ENCODE measurements at places on chromosomes 2 and 18.

DNA sequence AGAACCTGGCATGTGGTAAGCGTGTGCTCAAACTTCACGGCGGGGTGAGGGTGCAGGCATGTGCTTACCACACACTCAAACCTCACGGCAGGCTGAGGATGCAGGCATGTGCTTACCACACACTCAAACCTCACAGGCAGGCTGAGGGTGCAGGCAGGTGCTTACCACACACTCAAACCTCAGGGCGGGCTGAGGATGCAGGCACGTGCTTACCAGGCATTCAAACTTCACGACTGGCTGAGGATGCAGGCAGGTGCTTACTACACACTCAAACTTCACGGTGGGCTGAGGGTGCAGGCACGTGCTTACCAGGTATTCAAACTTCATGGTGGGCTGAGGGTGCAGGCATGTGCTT lies 105.0 kb upstream of the ALKAL2 start:
- no peak overlapping the region for H3K27ac ChIP-seq
- H3K36me3 ChIP-seq, result no peaks in the 10 kb centered on the region
- peak; percentile 29 for DNase-seq
- H3K4me1 ChIP-seq, result peaks cover 3% of the 10 kb centered on the region
- H3K27me3 ChIP-seq, result peaks cover 17% of the 10 kb centered on the region

GRCh38 chr2:150404147-150404546 lies 83.3 kb downstream of the RND3 start:
- H3K4me1 ChIP-seq, result no peaks in the 10 kb centered on the region
- no peak overlapping the region for H3K27ac ChIP-seq
- no peak for DNase-seq
- no peaks in the 10 kb centered on the region for H3K36me3 ChIP-seq

DNA sequence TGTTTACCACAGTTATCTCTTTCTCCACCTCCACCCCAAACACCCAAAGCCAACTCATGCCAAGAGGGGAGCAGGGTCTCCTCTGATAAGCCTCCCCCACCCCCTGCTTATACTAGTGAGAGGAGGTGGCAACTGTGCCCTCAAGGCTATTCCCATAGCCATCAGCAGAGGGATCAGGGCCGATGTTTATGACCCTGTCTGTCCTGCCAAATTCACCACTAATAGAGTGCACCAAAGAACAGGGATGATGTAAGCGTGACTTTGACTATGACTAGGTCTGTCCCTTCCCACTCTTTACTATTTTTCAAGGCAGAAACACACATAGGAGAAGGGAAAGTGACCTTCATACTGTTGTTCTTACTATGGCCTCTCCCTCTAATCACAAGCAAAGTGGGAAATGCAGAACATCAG lies 74.6 kb downstream of the CLHC1 start:
- H3K27me3 ChIP-seq, result no peaks in the 10 kb centered on the region
- no peaks in the 10 kb centered on the region for H3K36me3 ChIP-seq
- H3K4me1 ChIP-seq, result no peaks in the 10 kb centered on the region
- no peak overlapping the region for H3K27ac ChIP-seq

GRCh38 chr2:147099845-147100244 lies 745.0 kb upstream of the ACVR2A start:
- no peaks in the 10 kb centered on the region for H3K4me1 ChIP-seq
- H3K27me3 ChIP-seq, result no peaks in the 10 kb centered on the region
- no peak overlapping the region for H3K27ac ChIP-seq
- no peaks in the 10 kb centered on the region for H3K36me3 ChIP-seq
- no peak for DNase-seq

DNA sequence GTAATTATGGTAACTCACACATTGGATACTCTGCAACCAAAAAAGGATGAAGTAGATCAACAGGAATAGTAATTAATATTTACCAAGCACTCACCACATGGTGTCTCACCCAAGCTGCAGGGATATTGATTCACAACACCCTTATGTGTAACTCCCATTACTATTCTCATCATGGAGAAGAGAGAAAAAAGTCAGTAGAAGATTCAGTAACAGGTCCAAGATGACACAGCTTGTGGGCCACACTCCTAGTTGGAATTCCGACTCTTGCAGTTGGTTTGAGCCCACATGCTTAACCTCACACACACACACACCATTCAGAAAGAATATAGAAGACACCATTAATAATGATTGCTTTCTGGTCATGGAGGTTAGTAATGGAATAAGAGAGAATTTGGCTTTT lies 1.7 kb upstream of the MLPH start:
- no peak for DNase-seq
- H3K4me3 ChIP-seq, result no peak overlapping the region
- no peak overlapping the region for H3K27ac ChIP-seq
- no peaks in the 10 kb centered on the region for H3K4me1 ChIP-seq

DNA sequence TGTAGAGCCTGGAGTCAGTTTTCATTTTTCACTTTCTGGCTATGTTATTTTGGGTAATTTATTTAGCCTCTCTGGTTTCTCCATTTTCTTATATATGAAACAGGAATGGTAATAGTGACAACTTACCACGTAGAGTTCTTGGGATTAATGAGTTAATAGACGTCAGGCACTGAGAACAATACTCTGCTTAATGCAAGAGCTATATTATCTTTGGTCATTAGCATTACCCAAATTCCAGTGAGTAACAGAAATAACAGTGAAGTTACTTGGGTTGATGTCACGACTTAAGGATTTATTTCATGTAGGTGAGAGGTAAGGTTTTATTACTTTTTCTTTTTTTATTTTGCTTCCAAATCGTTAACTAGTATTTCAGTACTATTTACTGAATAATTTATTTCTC lies 601.0 kb upstream of the GCFC2 start:
- no peaks in the 10 kb centered on the region for H3K27me3 ChIP-seq
- no peak for DNase-seq
- H3K4me1 ChIP-seq, result no peaks in the 10 kb centered on the region
- no peak overlapping the region for H3K4me3 ChIP-seq

DNA sequence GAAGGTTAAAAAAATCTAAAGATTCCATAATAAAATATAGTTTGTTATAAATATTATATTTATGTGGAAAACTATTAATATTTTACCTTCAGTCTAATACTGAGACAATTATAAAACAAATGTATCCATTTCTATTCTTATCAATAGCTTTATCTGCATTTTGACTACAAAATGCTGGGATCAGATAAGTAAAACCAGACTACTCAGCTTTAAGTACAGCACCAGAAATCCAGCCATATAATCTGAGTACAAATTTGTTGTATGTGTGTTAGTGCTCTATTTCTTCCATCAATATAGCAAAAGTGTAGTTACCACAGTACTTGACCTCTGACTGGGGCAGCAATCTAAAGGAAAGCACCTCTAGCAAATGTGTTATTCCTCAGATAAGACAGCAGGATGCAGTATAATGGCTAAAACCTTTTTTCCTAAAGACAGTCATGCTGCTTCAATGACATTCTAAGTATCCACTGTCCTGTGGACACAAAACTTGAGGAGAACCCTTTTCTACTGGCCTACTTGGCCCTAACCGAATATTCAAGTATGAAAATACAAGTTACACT lies 68.1 kb downstream of the OLA1 start:
- H3K4me3 ChIP-seq, result no peak overlapping the region
- no peak for DNase-seq
- H3K36me3 ChIP-seq, result no peaks in the 10 kb centered on the region
- no peaks in the 10 kb centered on the region for H3K4me1 ChIP-seq
- H3K27ac ChIP-seq, result no peak overlapping the region

GRCh38 chr18:10013621-10014543 lies 100.1 kb downstream of the VAPA start:
- no peak for DNase-seq
- H3K27ac ChIP-seq, result no peak overlapping the region
- no peak overlapping the region for H3K4me3 ChIP-seq
- H3K27me3 ChIP-seq, result no peaks in the 10 kb centered on the region
- no peaks in the 10 kb centered on the region for H3K36me3 ChIP-seq

DNA sequence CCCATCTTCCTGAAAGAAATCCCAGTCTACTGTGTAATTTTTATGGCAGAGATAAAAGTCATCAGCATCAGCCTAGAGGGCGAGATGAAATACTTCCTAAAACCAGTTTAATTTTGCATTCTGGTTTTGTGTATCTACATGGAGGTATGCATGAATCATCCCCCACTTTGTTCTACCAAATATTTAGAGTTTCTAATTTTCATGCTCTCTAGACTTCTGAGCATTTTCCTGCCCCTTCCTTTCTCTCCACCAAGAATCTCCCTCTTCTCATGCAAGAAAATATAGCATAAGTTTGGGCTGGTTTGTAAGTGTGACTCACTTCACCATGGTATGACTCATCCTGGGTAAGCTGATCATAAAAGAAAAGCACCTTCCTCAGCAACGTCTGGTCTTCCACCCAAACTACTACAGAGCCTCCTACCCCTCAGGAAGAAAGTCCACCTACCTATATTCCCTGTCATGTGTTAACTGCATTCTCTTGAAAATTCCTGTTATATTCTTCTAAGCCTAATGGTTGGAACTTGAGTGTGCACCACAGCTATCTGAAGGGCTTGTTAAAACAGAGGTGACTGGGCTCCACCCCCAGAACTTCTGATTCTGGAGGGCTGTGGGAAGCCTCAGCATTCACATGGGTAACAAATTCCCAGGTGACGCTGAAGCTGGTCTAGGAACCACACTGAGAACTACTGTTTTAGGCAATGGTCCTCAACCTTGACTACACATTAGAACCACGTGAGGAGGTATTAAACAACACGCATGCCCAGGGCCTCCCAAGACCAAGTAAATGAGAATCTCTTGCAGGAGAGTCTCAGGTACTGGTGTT lies 37.4 kb upstream of the RAPGEF4 start:
- no peaks in the 10 kb centered on the region for H3K27me3 ChIP-seq
- H3K4me3 ChIP-seq, result no peak overlapping the region
- no peaks in the 10 kb centered on the region for H3K36me3 ChIP-seq
- peaks cover 2% of the 10 kb centered on the region for H3K4me1 ChIP-seq

DNA sequence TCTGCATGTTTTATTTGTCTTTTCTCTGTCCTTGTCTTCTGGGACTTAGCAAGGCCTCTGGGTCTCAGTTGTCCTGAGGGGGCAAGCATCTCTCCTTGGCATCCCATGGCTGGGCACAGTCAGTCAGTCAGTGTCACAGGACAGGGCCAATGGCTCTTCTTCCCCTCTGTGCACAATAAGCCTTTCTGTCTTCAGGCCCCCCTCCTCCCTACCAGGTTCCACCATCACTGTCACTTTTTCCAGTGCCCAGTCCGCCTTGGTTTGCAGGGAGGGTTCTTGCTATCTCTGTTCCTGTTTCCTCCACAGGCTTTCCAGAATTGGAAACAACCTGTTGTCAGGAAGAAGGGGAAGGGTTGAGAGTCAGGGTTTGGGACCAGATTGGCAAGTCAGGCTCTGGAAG lies 1.7 kb upstream of the VAMP5 start:
- no peak overlapping the region for H3K4me3 ChIP-seq
- no peak for DNase-seq
- H3K4me1 ChIP-seq, result peaks cover 35% of the 10 kb centered on the region

DNA sequence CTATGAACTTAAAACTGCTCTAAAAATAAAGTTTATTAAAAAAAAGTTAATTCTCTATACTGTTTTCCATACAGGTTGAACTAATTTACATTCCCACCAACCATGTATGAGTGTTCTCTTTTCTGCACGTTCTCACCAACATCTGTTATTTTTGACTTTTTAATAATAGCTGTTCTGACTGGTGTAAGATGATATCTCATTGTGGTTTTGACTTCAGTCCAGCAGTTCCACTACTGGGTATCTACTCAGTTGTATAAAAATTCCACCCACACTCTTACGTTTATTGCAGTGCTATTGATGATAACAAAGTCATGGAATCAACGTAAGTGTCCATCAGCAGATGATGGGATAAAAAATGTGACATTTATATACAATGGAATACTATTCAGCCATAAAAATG lies 33.7 kb downstream of the SPAG16 start:
- H3K27ac ChIP-seq, result no peak overlapping the region
- no peak overlapping the region for H3K4me3 ChIP-seq
- no peaks in the 10 kb centered on the region for H3K4me1 ChIP-seq
- H3K27me3 ChIP-seq, result no peaks in the 10 kb centered on the region
- DNase-seq, result no peak

DNA sequence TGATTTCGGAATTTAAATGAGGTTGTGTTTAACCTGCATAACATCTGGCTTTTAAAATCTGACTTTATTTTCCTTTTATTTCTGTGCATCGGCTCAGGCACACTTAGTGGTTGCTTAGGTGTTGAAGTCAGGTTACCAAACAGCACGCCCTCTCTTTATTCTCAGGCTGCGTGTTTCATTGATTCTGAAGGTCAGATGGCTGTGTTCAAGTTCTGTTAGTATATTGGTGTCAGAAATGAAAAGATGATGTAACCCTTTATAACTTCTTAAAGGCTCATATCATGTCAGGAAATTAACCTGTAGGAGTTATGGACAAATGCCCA lies 246.5 kb downstream of the LDLRAD4 start:
- H3K4me3 ChIP-seq, result peak overlapping the region; percentile 51
- H3K4me1 ChIP-seq, result peaks cover 54% of the 10 kb centered on the region
- no peaks in the 10 kb centered on the region for H3K27me3 ChIP-seq
- peak overlapping the region; percentile 52 for H3K27ac ChIP-seq
- no peaks in the 10 kb centered on the region for H3K36me3 ChIP-seq

All from T-cell (primary cell).